ENCODE measurements at places on chromosomes 2 and 18. TPM values are rescaled to one million over a fixed set of nuclear protein-coding genes. Genes with fewer than 3 reads are reported as not detected.

Gene SP5
- total RNA-seq = not detected

Gene TFPI
- 0.21 TPM for total RNA-seq

Gene CAPG
- total RNA-seq = 45.6 TPM

Gene GPR17
- not detected for total RNA-seq

Gene CABYR
- total RNA-seq = 0.83 TPM

Gene CRYGC
- total RNA-seq = not detected

Gene GPR155
- total RNA-seq = 11.3 TPM

Gene REG3A
- total RNA-seq = not detected

Gene EXOC6B
- 7.0 TPM for total RNA-seq

Gene GEN1
- total RNA-seq = 21.9 TPM

Gene STARD6
- total RNA-seq = not detected

Gene ERMN
- total RNA-seq = 1.8 TPM

Gene ZNF532
- 7.7 TPM for total RNA-seq

Gene APCDD1
- total RNA-seq = not detected

Gene LONRF2
- total RNA-seq = 0.04 TPM

Gene C2orf72
- 2.0 TPM for total RNA-seq

Gene NTSR2
- not detected for total RNA-seq

Gene KCNS3
- total RNA-seq = 0.11 TPM

Gene ACMSD
- not detected for total RNA-seq

Gene GFPT1
- total RNA-seq = 36.1 TPM

Gene PPP4R3B
- 67.5 TPM for total RNA-seq

Gene SH3BP4
- total RNA-seq = 0.21 TPM

Gene FAM237A
- not detected for total RNA-seq

Gene CACNB4
- 0.26 TPM for total RNA-seq

Gene FIGN
- not detected for total RNA-seq

Gene SCYGR4
- not detected for total RNA-seq

Gene UGT1A1
- total RNA-seq = not detected

Gene SKOR2
- 0.21 TPM for total RNA-seq

Gene GALNT13
- not detected for total RNA-seq

Gene KIF1A
- total RNA-seq = 4.6 TPM

Gene KCNF1
- total RNA-seq = not detected

Gene RNF152
- 0.28 TPM for total RNA-seq

Gene MYO5B
- total RNA-seq = 0.23 TPM

Gene CAPN10
- total RNA-seq = 30.2 TPM

Gene SS18
- total RNA-seq = 69.7 TPM

Gene GBX2
- total RNA-seq = not detected

Gene PTPN4
- 32.4 TPM for total RNA-seq

Gene APLF
- 4.3 TPM for total RNA-seq

Gene SLC5A7
- not detected for total RNA-seq

Gene INO80D
- total RNA-seq = 17.6 TPM

Gene AKAIN1
- not detected for total RNA-seq

Gene CRYBA2
- total RNA-seq = not detected

Gene BCL2
- 66.0 TPM for total RNA-seq

Gene CYTIP
- total RNA-seq = 470 TPM

Gene HTR2B
- total RNA-seq = 0.11 TPM

Gene UGGT1
- total RNA-seq = 67.2 TPM

Gene ST6GAL2
- total RNA-seq = not detected

Gene HOXD1
- total RNA-seq = not detected

Gene FTCDNL1
- total RNA-seq = 3.8 TPM

Gene TUBA3E
- not detected for total RNA-seq

Gene GALNT3
- 5.5 TPM for total RNA-seq

Gene NCKAP5
- total RNA-seq = not detected

Gene ICOS
- total RNA-seq = 133 TPM
